ENCODE measurements at places on chromosomes 12 and 14.
A peak's percentile ranks its signal among the peaks of the same experiment; 100 is the strongest.

- DNase-seq = peak; percentile 60
Measured at GRCh38 chr12:7642876-7643309, 22.8 kb downstream of the APOBEC1 start.

DNA sequence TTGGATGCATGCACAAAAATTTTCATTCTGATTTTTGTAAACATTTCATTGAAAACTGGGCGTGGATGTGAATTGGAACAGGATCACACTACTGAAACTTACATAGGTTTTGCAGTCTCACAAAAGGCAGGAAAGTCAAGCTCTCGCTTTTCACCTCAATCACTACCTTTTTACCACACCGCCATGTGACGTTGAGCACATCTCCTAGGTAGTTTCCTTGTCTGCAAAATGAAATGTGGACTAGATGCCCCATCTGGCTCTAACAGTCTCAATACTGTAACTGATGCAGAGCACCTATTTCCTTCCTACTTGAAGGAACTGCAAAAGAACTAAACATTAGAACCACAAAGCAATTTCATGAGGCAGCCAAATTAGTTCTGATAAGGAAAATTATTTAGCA is 4.4 kb upstream of the YY1 start:
- DNase-seq = no peak

- no peak for DNase-seq
Measured at GRCh38 chr12:53887881-53888280, 50.8 kb upstream of the HOXC13 start.

DNA sequence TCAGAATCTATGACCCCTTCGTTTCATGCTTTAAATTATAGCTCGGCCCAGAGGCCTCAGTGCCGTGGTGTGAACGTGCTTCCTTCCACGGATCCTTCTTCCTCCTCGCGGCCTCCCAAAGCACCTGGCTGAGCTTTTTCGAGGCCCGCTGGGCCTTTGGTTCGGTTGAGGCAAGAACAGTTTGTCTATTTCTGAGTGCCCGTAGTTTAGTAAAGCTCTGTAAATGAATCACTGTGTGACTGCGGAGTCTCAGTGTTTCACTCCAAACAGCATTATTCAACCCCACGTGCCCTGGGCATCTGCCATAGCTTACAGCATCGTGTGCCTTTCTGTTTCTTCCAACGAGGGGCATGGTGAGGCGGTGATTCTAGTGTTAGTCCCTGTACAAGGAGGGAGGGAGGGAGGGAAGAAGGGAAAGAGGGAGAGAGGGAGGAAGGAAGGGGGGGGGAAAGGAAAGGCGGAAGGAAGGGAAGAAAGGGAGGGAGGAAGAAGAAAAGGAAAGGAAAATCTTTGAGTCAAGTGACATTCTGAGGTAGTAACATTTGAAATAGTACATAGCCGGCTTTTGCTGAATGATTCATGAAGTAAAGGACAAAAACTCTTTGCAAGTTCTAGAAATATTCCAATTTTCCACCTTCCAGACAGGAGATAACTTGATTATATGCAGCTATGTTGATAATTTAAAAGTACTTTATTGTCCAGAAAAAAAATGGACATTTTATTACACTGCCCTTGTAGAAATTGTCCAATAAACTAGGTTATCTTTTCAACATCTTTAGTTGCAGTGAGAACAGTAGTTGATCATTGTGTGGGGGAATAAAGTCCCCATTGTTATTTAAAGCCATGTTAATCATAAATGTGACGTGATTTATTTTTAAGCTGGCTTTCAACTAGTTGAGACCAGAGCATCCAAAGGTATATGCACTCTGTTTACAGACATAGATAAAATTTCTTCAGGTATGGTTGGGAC is 1.2 kb upstream of the TRIM9 start:
- DNase-seq = peak; percentile 21

DNA sequence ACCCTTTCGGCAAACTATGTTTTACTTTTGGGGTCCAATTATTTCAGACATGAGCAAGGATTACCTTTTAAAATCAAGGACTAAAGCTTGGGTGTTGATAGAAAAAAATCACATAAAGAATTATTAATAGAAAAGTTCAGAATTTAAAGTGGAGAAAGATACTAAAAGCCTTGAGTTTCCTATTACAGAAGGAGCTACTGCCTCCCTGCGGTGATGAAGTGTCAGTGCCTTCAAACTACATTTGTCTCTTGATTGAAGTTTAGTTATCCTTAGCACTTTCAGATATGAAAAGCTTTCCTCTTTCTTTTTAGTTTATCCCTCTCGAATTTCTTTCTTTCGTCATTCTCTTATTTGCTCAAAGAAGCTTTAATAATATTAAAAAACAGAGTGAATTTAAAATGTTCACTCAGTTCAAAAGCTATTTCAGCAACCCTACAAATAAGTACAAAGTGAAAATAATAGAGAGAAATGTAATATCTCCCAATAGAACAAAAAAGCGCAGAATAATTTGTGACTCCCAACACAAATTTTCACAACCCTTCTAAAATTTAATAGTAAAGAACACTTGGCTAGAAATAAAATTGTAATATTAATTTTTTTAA is 87.6 kb downstream of the SEC23A start:
- DNase-seq = peak; percentile 66

- peak; percentile 43 for DNase-seq
Measured at GRCh38 chr14:51004801-51005526, 60.7 kb upstream of the PYGL start.

DNA sequence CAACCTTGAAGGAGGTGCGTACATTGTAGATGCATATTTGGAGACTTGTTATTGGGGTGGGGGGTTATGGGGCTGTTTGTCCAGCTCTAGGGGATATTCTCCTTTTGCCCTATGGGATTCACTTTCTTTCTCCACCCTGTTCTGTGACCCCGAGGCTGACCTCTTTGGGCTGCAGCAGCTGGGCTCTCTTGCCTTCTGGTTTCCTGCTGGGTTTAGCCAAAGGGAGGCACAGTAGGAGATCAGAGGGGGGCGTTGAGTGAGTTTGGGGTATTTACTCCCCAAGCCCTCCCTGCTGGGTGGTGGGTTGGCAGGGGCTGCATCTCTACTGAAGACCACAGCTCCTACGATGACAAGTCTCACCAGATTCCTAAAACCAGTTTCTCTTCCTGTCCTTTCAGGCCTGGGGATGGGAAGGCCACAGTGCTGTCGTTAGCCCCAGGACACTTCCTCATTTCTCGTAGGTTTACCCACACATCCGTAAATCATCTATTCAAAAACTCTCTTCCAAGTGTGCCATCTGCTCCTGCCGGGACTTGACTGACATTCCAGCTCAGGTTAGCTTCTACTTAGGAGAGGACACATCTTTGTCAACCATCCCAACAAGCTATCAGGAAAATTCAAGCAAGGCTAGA is 127.1 kb downstream of the TMEM30B start:
- DNase-seq = no peak

DNA sequence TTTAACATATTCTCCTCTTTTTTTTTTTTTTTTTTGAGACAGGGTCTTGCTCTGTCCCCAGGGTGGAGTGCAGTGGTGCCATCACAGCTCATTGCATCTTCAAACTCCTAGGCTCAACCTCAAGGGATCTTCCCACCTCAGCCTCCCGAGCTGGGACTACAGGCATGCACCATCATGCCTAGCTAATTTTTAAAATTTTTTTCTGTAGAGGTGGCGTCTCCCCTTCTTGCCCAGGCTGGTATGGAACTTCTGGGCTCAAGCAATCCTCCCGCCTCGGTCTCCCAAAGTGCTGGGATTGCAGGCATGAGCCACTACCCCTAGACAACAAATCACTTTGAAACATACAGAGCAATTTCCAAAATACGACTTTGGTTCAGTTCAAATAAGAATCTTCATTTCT is 154.8 kb downstream of the PAX9 start:
- DNase-seq = no peak

- DNase-seq = no peak
Measured at GRCh38 chr12:107657133-107657532, 28.5 kb upstream of the PWP1 start.

DNA sequence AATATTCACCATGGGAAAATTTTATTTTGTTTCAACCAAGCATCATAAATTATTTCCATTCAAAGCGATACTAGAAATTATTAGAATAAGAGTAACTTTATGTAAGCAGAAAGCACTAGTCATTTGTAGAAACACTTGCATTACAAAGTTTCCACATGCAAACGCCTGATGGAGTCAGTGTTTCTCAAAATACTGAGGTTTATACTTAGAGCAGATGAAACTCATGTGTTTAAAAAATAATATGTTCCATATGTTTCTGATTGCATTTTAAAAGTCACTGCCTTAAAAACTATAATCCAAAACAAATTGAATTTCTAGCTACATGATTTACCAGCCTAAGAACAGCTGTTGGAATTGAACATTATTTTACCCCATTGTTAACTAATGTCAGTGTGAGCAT is 1246.4 kb downstream of the SLC16A7 start:
- DNase-seq = no peak

- peak; percentile 11 for DNase-seq
Measured at GRCh38 chr14:61661471-61662400, 33.6 kb upstream of the HIF1A start.

DNA sequence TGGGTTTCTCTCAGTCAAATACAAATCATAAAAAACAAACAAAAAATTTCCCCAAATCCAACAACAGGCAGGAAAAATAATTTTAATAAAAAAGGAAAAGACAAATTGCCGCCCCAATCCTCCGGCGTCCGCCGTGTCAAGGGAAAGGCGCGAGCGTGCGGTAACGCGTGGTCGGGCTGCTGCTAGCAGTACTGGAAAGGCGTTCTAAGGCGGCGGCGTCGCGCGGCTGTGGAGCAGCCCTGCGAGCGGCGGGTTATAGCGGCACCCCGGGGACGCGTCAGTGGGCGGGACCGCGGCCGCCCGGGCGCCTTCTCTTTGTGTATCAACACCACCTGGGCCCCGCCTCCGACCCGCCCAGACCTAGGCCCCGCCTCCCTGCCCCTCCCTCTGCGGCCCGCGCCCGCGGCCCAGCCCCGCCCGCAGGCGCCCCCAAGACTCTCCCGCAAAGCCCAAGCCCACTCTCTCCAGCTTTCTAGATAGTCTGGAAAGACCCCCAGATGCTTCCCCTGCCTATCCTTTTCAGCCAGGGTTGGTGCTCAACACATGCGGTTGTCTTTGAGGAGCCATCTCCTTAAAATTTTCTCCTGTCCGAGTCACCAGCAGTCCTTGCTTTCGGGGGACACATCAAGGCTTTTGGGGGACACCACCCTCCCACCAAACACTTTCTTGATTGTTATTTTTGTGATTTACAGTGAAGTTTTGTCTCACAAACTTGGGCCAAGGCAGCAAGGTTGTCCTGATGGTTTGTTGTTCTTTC is at the start of gene SLC38A2:
Gene SLC38A2 (minus strand): TSS at position 230 of the 757 bp plus-strand sequence. CDS start 1,480 bp downstream, outside the sequence.
- peak; percentile 92 for DNase-seq

GRCh38 chr12:103930787-103931735 is 851 bp downstream of the HSP90B1 start:
- peak; percentile 34 for DNase-seq

GRCh38 chr12:9880532-9881078 is 684 bp upstream of the KLRF2 start:
- DNase-seq = no peak

DNA sequence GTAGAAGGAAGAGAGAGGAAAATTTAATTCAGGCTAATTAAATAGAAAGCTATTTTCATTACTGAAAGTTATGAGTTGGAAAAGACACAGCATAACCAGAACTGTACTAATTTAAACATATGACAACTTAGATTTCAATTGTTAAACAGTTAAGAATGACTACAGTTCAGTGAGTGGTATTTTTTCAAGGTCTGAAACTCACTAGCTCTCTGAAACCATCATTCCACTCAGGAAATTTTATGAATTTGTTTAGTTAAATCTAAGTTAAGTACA is 62.4 kb downstream of the EPS8 start:
- no peak for DNase-seq

DNA sequence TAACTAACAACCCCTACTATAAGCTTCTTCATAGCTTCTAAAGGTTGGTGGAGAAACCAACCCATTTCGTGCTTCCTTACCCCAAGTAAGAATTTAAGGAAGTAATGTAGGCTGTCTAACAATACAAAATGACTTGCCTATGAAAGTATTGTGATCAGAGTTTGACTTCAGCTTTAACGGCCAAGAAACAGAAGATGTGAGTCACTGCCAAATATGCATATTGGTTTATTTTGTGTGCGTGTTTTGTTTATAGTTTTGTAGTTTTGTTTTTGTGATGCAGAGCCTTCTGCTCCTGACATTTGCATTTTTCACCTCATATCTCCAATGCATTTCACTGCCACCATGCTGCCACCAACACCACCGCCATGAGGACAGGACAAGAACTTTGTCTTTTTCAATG is 146.0 kb downstream of the FBXL14 start:
- DNase-seq = no peak

DNA sequence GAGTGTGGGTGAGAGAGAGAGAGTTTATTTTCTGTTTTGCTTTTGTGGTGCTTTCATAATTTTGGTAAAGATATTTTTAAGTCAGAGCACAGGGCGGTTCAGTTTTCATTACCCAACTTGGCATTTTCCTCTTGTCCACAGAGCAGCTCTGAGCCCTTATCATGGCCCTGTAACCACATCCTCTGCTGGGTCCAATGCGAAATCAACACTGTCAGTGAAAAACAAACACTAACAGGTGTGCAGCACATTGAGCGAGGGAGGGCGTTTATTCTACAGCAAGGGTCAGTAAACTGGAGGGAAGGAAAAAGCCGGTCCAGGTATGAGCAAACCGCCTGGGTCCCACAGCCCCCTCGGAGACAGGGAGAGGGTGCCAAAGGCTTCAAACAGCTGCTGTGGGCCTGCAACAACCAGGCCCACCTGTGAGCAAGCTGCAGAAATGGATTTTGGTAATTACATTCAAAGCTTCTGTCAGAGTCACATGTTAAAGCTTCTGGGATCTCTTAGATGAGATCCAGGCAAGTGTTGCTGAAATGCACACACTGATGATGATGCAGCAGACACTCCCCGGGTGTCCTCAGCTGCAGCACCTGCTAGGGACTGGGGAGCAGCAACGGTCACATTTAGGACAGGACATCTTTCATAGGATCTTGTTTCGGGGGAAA is 132.7 kb upstream of the DYRK2 start:
- no peak for DNase-seq

DNA sequence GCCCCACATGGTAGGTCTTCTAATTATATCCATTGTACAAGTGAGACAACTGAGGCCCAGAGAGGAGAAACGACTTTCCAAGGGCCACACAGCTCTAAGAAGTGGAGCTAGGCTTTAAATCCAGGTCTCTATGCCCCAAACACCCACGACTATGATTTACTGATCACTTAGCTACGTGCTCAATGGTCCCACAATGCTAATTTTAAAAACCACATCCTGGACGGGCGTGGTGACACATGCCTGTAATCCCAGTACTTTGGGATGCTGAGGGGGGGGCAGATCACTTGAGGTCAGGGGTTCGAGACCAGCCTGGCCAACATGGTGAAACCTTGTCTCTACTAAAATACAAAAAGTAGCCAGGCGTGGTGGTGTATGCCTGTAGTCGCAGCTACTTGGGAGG is 8.4 kb upstream of the MLEC start:
- DNase-seq = peak; percentile 1

Data from MCF 10A (cell line).